IMR-90 (cell line): ENCODE measurements at places on chromosomes 3 and 15. TPM values are rescaled to one million over a fixed set of nuclear protein-coding genes. Genes with fewer than 3 reads are reported as not detected.

Gene UBXN7
- total RNA-seq = 16.1 and 18.9 TPM in 2 replicates

Gene RPP14
- total RNA-seq = 6.6 and 11.9 TPM in 2 replicates

DNA sequence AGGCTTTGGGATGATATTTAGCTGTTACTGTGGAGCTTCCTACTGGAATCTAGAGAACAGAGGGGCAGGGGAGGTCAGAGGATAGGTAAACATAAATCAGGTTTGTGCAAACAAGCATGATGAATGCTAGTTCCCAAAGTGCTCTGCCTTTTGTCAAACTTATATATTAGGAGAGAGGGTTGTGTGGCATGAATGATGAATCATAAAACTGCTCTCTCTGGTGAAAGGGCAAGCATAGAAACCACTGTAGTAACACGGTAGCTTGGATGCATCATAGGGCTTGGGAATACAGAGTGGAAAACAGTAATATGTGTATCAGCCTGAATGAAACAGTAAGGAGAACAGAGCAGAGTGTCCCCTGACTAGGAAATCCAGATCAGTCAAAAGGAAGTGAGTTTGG, 486.7 kb downstream of the IL5RA start:
- DNase-seq = peak; percentile 9

DNA sequence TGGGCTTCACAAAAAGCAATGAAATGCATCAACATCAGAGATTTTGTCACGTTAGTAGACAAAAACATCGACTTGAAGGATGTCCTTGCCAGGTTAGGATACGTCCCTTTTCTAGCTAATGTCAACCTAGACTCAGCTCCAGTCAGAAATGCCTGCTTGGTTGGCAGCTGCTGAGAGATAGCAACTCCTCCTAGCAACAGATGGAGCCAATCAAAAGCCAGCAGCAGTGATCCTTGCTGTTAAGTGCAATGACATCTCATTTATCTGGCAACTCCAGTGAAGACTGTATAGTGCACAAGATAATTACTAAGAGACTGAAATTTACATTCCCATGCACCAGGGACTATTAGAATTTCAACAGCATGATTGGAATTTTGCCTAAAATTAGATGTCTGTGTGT, 424.1 kb downstream of the FGF12 start:
- no peak for DNase-seq

GRCh38 chr15:78402061-78402610, 35.9 kb upstream of the IREB2 start:
- no peak for DNase-seq

DNA sequence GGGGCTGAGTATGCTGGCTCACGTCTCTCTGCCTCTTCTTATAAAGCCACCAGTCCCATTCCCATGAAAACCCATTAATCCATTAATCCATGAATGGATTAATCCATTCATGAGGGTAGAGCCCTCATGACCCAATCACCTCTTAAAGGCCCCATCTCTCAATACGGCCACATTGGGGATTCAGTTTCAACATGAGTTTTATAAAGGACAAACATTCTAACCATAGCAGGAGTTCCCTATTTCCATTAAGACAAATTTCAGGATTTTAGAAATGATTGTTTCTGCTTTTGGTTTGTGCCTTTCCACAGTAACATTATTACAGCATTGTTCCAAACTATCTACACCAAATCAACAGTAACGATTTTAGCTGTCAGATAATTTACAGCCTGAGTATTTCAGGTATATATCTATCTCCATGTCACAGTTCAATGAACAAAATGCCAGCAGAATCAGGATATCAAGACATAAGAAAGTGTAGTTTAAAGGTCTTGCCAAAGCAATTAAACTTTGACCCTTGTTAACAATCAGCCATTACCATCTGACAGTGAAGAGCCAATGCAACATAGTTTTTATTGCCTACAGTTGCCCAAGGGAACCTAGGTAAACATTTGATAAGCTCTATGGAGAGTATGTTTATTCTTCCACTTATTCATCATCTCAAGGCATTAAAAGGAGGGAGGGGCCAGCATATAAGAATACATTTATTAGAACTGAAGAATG, 3.8 kb downstream of the TSPAN3 start:
- DNase-seq = peak; percentile 54

- no peak for DNase-seq
These were observed 8.9 kb downstream of the DUSP7 start for GRCh38 chr3:52047295-52047960.

- no peak for DNase-seq
These were observed 12.8 kb upstream of the LRRC15 start for GRCh38 chr3:194382196-194382891.

DNA sequence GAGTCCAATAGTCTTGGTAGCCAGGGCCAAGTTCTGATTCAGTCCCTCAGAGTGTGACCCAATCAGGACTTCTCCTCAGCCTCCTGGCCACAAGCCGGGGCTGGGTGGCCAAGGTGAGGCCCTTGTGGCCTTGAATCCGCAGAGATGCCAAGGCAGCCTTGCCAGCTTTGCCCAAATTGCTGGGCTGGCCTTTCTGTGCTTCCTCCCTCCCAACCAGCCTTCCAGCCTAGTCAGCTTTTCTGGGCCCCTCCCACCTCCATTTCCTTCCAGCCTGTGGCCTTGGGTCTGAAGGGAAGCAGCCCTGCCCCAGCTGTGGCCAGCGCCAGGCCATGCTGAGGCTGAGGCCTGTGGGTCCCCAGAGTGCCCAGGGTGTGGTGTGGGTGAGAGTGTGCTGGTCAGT, 34.3 kb upstream of the ANKDD1A start:
- no peak for DNase-seq
